ENCODE measurements at places on chromosomes 12 and 14.

GRCh38 chr14:26078561-26078960 is 519.3 kb downstream of the NOVA1 start:
- H3K27ac ChIP-seq = no peak overlapping the region
- H3K27me3 ChIP-seq = no peaks in the 10 kb centered on the region
- H3K36me3 ChIP-seq = no peaks in the 10 kb centered on the region
- no peak overlapping the region for H3K4me3 ChIP-seq
- no peaks in the 10 kb centered on the region for H3K4me1 ChIP-seq

- no peaks in the 10 kb centered on the region for H3K4me1 ChIP-seq
- H3K36me3 ChIP-seq = no peaks in the 10 kb centered on the region
- no peak for DNase-seq
- H3K27me3 ChIP-seq = no peaks in the 10 kb centered on the region
- H3K27ac ChIP-seq = no peak overlapping the region
- no peak overlapping the region for H3K4me3 ChIP-seq
Measured at GRCh38 chr12:127393465-127393864, 873.5 kb upstream of the TMEM132C start.

DNA sequence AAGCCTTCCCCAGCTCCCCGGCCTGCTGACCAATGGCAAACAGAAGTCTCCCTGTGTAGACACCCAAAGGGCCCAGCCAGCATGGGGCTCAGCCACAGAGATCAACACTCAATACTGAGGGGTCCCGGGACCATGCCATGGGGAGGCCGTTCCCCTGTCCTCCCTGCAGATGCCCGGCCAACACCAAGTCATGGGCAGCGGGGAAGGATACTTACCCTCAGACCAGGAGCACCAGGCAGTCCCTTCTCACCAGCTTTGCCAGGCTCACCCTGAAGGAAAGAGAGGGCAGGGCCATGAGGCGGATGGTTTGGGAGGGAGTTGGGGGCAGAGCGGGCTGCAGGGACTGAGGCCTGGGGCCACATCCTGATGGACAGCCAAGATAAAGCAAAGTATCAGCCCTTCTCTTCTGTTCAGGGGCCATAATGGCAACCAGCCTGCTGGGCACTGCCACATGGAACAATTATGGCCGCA is 19.9 kb downstream of the COL2A1 start:
- H3K27me3 ChIP-seq = no peaks in the 10 kb centered on the region
- H3K4me3 ChIP-seq = no peak overlapping the region
- no peaks in the 10 kb centered on the region for H3K4me1 ChIP-seq
- no peaks in the 10 kb centered on the region for H3K36me3 ChIP-seq

- H3K4me3 ChIP-seq = no peak overlapping the region
- no peak overlapping the region for H3K27ac ChIP-seq
- no peak for DNase-seq
- H3K27me3 ChIP-seq = no peaks in the 10 kb centered on the region
- no peaks in the 10 kb centered on the region for H3K4me1 ChIP-seq
Measured at GRCh38 chr12:64801381-64801780, 23.1 kb upstream of the TBC1D30 start.

GRCh38 chr12:2531371-2531770 is 263.4 kb upstream of the FKBP4 start:
- no peaks in the 10 kb centered on the region for H3K4me1 ChIP-seq
- H3K27ac ChIP-seq = no peak overlapping the region
- no peak overlapping the region for H3K4me3 ChIP-seq
- no peaks in the 10 kb centered on the region for H3K36me3 ChIP-seq

GRCh38 chr14:60807971-60808370 is 73.4 kb downstream of the MNAT1 start:
- DNase-seq = no peak
- no peaks in the 10 kb centered on the region for H3K27me3 ChIP-seq
- no peaks in the 10 kb centered on the region for H3K4me1 ChIP-seq
- peaks cover 4% of the 10 kb centered on the region for H3K36me3 ChIP-seq
- H3K4me3 ChIP-seq = no peak overlapping the region

- DNase-seq = no peak
- H3K27ac ChIP-seq = peak overlapping the region; percentile 14
- H3K4me3 ChIP-seq = no peak overlapping the region
- peaks cover 40% of the 10 kb centered on the region for H3K4me1 ChIP-seq
- no peaks in the 10 kb centered on the region for H3K27me3 ChIP-seq
Measured at GRCh38 chr14:103443111-103443510, 57.9 kb downstream of the MARK3 start.

GRCh38 chr12:9587987-9588600 is 19.6 kb downstream of the KLRB1 start:
- no peaks in the 10 kb centered on the region for H3K27me3 ChIP-seq
- H3K27ac ChIP-seq = no peak overlapping the region
- H3K4me3 ChIP-seq = no peak overlapping the region
- no peak for DNase-seq
- no peaks in the 10 kb centered on the region for H3K4me1 ChIP-seq

- no peaks in the 10 kb centered on the region for H3K4me1 ChIP-seq
- no peaks in the 10 kb centered on the region for H3K27me3 ChIP-seq
- H3K36me3 ChIP-seq = peaks cover 2% of the 10 kb centered on the region
- no peak overlapping the region for H3K4me3 ChIP-seq
- H3K27ac ChIP-seq = no peak overlapping the region
- no peak for DNase-seq
Measured at GRCh38 chr12:50677858-50678257, 86.0 kb upstream of the ATF1 start.

- no peaks in the 10 kb centered on the region for H3K36me3 ChIP-seq
- no peak for DNase-seq
- H3K4me1 ChIP-seq = no peaks in the 10 kb centered on the region
- no peak overlapping the region for H3K27ac ChIP-seq
Measured at GRCh38 chr14:78018283-78018682, 151.9 kb upstream of the NRXN3 start.

GRCh38 chr12:80709811-80710726 is 2.6 kb downstream of the MYF6 start:
- H3K4me1 ChIP-seq = peaks cover 4% of the 10 kb centered on the region
- no peak for DNase-seq
- H3K27me3 ChIP-seq = peaks cover 6% of the 10 kb centered on the region
- no peaks in the 10 kb centered on the region for H3K36me3 ChIP-seq
- H3K27ac ChIP-seq = no peak overlapping the region
